HepG2 (cell line): ENCODE measurements at places on chromosomes 7 and 10. TPM values are rescaled to one million over a fixed set of nuclear protein-coding genes. Genes with fewer than 3 reads are reported as not detected.

DNA sequence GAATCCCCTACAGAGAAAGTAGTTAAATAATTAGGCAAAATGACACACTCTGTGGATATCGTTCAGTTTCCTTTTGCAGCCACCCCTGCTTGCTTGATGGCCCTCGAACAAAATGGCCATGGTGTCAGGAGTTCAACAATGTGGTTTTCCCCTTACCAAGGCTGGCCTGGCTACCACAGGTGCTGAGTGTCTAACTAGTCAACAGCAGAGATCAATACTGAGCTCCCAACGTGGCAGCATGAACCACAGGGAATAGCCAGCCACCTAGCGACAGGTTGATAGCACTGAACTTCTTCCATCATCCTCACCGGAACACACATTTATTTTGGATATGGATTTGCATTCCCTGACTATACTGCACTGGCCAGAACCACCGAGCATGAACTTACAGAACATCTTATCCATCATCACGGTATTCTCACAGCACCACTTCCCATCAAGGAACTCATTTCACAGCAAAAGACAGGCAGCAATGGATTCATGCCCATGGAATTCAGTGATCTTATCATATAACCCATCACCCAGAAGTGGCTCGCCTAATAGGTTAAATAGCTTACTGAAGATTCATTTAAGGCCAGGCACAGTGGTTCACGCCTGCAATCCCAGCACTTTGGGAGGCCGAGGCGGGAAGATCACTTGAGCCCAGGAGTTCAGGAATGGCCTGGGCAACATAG lies 6.3 kb downstream of the C10orf67 start:
- peaks cover 6% of the 10 kb centered on the region; the same call in 1 of the 3 replicates for H3K27me3 ChIP-seq
- DNase-seq: peak; percentile 60
- H3K27ac ChIP-seq: no peak overlapping the region

DNA sequence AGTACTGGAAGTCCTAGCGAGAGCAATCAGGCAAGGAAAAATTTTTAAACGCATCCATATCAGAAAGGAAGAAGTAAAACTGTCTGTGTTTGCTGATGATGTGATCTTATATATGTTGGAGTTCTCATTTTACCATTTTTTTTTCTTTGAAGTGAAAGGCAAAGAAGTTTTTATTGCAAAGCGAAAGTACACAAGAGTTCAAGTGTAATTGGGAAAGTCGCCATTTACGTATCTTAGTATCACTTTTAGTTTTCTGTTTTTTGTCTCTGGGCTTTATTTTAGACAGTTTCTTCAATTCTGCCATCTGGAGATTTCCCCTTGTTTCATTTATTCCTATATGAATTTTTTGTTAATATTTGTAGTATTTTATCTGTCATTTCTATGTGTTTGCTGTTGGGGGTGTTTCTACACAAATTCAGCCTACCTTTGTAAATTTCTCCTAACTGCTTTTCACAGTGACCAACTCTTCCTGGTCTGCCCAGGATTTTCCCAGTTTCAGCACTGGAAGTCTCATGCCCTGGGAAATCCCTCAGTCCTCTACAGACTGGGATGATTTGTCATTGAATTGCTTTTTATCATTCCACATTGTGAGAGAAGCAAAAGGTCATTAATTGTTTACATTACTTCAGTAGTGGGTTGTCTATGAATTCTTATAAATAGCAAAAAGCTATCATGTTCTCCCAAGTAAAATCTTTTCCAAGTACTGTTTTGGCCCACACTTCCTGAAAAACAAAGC lies 23.2 kb downstream of the BET1 start:
- no peaks in the 10 kb centered on the region for H3K36me3 ChIP-seq
- H3K27me3 ChIP-seq: no peaks in the 10 kb centered on the region
- H3K4me3 ChIP-seq: 0 out of 2 replicates have a peak overlapping the region, but pooled peaks have one; percentile 21
- H3K27ac ChIP-seq: no peak overlapping the region

DNA sequence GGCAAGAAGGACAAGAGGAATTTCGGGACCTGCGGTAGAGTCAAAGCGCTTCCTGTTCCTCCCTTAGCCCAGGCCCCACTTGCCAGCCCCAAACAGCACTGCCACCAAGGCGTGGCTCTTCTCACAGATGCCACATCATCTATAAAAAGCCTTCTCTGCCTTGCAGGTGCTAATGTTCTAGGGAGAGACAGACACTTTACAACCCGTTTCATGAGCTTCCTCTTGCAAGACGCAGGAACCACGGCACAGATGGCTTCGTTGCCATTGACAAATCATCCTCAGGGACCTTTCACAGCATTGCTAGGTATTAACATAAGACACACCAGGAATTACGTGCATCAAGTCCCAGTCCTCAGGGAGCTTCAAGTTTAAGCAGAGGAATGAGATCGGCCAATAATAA lies 180.9 kb downstream of the JCAD start:
- H3K27me3 ChIP-seq: peaks cover 24% of the 10 kb centered on the region; the same call in 2 of the 3 replicates
- no peak overlapping the region for H3K27ac ChIP-seq
- no peak overlapping the region for H3K4me3 ChIP-seq

Gene PKD2L1
- total RNA-seq: 0.07 and 0.31 TPM in 2 replicates

Gene ETV1
- total RNA-seq: 0.24 and 0.48 TPM in 2 replicates

DNA sequence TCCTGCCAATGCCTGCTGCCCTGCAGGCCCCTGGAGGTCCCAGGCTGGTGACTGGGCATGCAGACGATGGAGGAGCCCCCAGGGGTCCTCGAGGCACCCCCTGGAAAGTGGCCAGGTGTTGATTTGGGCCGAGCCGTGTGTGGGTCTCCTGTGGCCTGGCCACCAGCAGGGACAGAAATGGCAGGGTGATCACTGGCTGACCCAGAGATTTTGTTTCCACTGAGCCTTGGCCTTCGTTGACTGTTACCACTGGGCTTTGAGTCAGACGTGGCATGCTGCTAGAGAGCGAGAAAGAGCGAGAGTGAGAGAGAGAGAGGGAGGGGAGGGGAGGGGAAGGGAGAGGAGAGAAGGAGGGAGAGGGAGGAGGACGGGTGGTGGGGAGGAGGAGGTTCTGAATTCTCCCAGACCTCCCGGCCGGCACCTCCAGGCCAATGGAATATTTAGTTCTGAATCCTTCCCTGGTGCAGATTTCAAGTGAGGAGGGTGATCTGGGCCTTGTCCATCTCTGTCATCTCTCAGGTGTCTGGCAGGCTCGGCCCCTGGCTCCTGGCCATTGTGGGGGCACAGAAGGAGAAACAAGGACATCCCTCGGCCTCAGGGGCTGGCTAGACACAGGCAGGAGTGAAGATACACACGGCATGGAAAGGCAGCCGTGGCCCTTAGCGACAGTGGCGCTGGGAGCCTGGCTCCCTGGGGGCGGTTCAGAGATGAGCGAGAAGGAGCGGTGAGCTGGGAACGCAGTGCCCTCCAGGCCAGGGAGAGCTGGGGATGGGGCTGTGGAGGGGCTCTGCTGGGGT lies 58.2 kb downstream of the GLRX3 start:
- no peaks in the 10 kb centered on the region for H3K36me3 ChIP-seq
- no peaks in the 10 kb centered on the region for H3K4me1 ChIP-seq
- no peak overlapping the region for H3K4me3 ChIP-seq
- no peaks in the 10 kb centered on the region for H3K27me3 ChIP-seq
- DNase-seq: no peak

DNA sequence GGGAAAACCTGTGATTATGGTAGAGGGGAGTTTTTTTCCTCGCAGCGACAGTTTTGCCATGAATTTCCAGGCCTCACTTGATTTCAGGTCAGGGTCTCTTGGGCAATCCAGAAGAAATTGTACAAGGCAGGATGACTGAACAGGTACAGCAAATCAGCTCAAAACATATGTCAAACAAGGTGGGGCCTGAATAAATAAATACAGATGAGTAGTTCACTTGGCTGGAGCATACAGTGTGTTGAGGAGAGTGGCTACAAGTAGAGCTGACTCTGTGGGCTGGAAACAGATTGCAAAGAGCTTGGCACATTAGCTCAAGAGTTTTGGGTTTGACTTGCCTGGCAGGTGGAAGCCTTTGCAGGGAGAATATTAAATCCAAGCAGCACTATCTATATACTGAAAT lies 15.0 kb downstream of the GIMAP8 start:
- H3K27ac ChIP-seq: no peak overlapping the region
- no peaks in the 10 kb centered on the region for H3K36me3 ChIP-seq
- H3K4me1 ChIP-seq: no peaks in the 10 kb centered on the region
- no peak for DNase-seq
- H3K4me3 ChIP-seq: no peak overlapping the region
- peaks cover 20% of the 10 kb centered on the region; the same call in 2 of the 3 replicates for H3K27me3 ChIP-seq

- no peak overlapping the region for H3K27ac ChIP-seq
- H3K27me3 ChIP-seq: no peaks in the 10 kb centered on the region
- H3K4me3 ChIP-seq: no peak overlapping the region
- H3K36me3 ChIP-seq: peaks cover 15% of the 10 kb centered on the region
- no peak for DNase-seq
Measured at GRCh38 chr10:122143238-122143841, 127.8 kb upstream of the BTBD16 start.

GRCh38 chr7:108581655-108582491 lies 12.2 kb downstream of the DNAJB9 start:
- H3K4me3 ChIP-seq: no peak overlapping the region
- H3K27me3 ChIP-seq: no peaks in the 10 kb centered on the region
- H3K4me1 ChIP-seq: peaks cover 16% of the 10 kb centered on the region
- H3K36me3 ChIP-seq: no peaks in the 10 kb centered on the region

Gene FAM25G
- not detected in 2 replicates for total RNA-seq

DNA sequence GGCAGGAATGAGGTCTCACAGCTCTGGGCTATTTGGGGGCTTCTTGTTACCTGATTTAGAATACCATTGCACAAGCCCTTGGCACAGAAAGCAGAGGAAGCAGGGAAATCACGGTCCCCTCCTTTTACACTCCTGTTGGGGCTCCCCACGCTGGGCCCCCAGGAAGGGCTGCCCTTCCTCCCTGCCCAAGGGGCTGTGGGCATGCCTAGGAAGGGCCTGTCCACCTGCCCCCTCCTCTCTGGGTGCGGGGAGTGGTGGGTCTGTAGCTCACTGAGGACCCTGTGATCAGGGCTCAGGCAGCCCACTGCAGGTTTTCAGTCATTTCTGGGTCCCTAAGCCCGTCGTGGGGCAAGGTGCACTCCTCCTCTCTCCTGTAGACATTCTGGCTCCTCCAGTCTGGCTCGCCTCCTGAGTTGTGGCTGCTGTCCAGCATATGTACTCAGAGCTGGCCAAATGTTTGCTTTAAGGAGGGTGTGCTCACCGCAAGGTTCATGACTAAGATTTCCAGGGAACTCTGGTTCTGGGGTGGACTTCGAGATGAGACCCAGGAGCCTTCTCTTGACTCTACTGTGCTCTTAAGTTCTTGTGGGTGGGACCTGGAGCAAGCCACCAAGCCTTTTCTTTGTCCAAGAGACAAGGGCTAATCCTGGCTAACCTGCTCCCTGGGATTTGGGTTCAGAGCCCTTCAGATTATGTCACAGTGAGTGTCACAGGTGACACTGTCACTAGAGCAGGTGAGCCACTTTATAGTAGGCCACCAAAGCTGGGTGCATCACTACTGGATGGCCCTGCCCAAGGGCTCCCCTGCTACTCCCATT lies 56.0 kb downstream of the TACR2 start:
- H3K4me3 ChIP-seq: no peak overlapping the region
- no peaks in the 10 kb centered on the region for H3K4me1 ChIP-seq
- DNase-seq: no peak

Gene SH2B2
- 0.14 and 0.46 TPM in 2 replicates for total RNA-seq

- no peak overlapping the region for H3K4me3 ChIP-seq
- no peaks in the 10 kb centered on the region for H3K27me3 ChIP-seq
- no peaks in the 10 kb centered on the region for H3K4me1 ChIP-seq
- DNase-seq: no peak
Measured at GRCh38 chr7:81744389-81744788, 25.5 kb downstream of the HGF start.

DNA sequence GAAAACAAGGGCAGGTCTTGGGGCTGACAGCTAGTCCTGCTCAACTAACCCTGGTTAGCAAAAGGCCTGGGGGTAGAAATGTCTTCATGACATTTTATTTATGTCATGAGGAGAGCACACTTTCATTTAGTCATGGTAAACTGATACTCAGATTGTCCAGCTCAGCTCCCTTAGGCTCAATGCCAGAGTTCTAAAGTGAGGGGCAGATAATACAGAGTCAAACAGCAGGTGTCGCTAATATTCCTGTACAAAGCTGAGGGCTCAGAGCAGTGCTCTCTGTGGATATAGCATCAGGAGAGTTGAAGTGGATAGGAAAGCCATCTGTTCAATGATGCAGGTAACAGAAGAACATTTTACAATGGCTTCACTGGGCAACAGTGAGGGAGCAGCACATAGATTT lies 26.8 kb upstream of the CALCR start:
- no peak for DNase-seq
- no peaks in the 10 kb centered on the region for H3K27me3 ChIP-seq
- H3K36me3 ChIP-seq: no peaks in the 10 kb centered on the region
- H3K4me1 ChIP-seq: no peaks in the 10 kb centered on the region
- no peak overlapping the region for H3K4me3 ChIP-seq
- H3K27ac ChIP-seq: no peak overlapping the region

Gene IGFBP3
- not detected in 2 replicates for total RNA-seq

Gene KAT6B
- total RNA-seq: 7.8 and 9.5 TPM in 2 replicates

Gene AKR1C4
- total RNA-seq: 0.18 and 0.28 TPM in 2 replicates

GRCh38 chr10:75817198-75817597 lies 385.8 kb downstream of the LRMDA start:
- peaks cover 19% of the 10 kb centered on the region for H3K4me1 ChIP-seq
- no peak overlapping the region for H3K27ac ChIP-seq
- DNase-seq: no peak
- H3K4me3 ChIP-seq: no peak overlapping the region
- no peaks in the 10 kb centered on the region for H3K27me3 ChIP-seq

DNA sequence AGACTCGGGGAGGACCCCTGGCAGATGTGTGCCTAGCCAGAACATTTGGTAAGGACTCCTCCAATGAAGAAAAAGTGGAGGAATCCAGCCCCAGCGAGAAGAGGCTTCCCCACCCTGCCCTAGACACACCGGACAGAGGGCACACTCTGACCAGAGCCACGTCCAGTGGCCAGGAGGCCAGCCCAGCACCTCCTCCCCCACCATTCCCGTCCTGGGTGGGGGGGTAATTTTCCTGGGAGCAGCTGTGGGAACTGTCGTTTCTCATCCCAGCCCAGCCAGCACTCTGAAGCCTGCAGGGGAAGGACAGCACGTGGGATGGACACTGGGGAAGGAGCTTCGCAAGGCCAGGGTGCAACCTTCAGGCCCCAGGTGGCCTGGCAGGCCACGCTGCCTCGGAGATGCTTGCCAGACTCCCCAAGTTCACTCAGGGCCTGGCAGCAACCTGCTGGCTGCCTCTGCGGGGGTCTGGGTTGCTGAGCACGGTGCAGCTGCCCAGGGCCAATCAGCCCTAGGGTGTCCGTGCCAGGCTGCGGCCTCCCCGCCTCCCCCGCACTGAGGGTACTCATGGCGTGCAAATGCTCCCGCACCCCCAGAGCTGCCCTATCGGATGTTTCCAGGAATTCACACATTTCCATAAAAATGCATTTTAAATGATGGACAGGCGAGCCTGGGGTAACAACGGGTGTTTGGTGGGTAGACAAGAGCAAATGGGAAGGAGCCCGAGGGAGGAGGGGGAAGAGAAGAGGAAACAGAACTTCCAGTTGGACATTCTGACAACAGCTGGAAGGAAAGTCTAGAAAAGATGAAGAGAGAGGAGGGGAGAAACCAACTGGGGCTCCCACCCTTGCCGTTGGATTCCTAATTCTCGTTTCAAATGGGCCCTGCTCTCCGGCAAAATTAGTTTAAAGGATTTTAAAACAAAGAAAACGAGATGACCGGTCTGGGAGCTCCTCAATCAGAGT lies 1.9 kb upstream of the EN2 start:
- H3K4me3 ChIP-seq: no peak overlapping the region
- H3K27me3 ChIP-seq: peaks cover 78% of the 10 kb centered on the region
- no peak overlapping the region for H3K27ac ChIP-seq
- no peaks in the 10 kb centered on the region for H3K36me3 ChIP-seq
- no peaks in the 10 kb centered on the region for H3K4me1 ChIP-seq
- DNase-seq: no peak

- DNase-seq: no peak
- no peak overlapping the region for H3K4me3 ChIP-seq
- H3K36me3 ChIP-seq: no peaks in the 10 kb centered on the region
- H3K27me3 ChIP-seq: no peaks in the 10 kb centered on the region
- H3K27ac ChIP-seq: no peak overlapping the region
Measured at GRCh38 chr7:137254766-137255165, 88.8 kb downstream of the PTN start.
